Activated CD8-positive, alpha-beta memory T cell treated with anti-CD3 and anti-CD28 coated beads for 36 hours (primary cell): ENCODE measurements at places on chromosomes 16 and 17. TPM values are rescaled to one million over a fixed set of nuclear protein-coding genes. Genes with fewer than 3 reads are reported as not detected.

Gene TMEM170A
- 38.0 TPM for total RNA-seq

Gene ACSM2A
- total RNA-seq = not detected

Gene HS3ST3A1
- not detected for total RNA-seq

Gene SLC39A11
- 17.2 TPM for total RNA-seq

Gene LIMD2
- total RNA-seq = 180 TPM

Gene EVI2A
- total RNA-seq = 37.7 TPM

Gene KRTAP9-8
- not detected for total RNA-seq

Gene ITGA2B
- 0.23 TPM for total RNA-seq

Gene JPH3
- not detected for total RNA-seq

Gene CCL5
- total RNA-seq = 455 TPM

Gene GGT6
- not detected for total RNA-seq

Gene ADAD2
- total RNA-seq = not detected

Gene MEIOB
- total RNA-seq = not detected

Gene TP53TG3D
- total RNA-seq = 0.17 TPM

Gene ARHGAP27
- total RNA-seq = 35.9 TPM

Gene PRAC2
- not detected for total RNA-seq

Gene BEAN1
- not detected for total RNA-seq

Gene TBC1D3
- not detected for total RNA-seq

Gene USP6
- 0.04 TPM for total RNA-seq

Gene CBFB
- total RNA-seq = 140 TPM

Gene ZDHHC1
- total RNA-seq = 1.0 TPM

Gene GNAO1
- 4.9 TPM for total RNA-seq

Gene CD19
- not detected for total RNA-seq

Gene CLEC3A
- total RNA-seq = not detected

Gene SLC6A2
- not detected for total RNA-seq

Gene C1QTNF1
- 0.08 TPM for total RNA-seq

Gene HOXB7
- total RNA-seq = 0.59 TPM

Gene SCIMP
- 0.23 TPM for total RNA-seq

Gene MAP3K14
- 51.6 TPM for total RNA-seq

Gene CDC42EP4
- total RNA-seq = 0.34 TPM

Gene MYL11
- 1.6 TPM for total RNA-seq

Gene KCNH6
- not detected for total RNA-seq

Gene BIRC5
- total RNA-seq = 75.6 TPM

Gene PLA2G10
- total RNA-seq = not detected

Gene ARL5C
- not detected for total RNA-seq

Gene PRM1
- total RNA-seq = not detected

Gene MPV17L
- 0.15 TPM for total RNA-seq

Gene CCL4
- 2,431 TPM for total RNA-seq

Gene SYT17
- total RNA-seq = not detected

Gene ATP2A1
- total RNA-seq = 1.7 TPM

Gene MT3
- 2.6 TPM for total RNA-seq

Gene VTN
- 0.13 TPM for total RNA-seq

Gene KRTAP4-5
- total RNA-seq = not detected

Gene CDK5R1
- 9.8 TPM for total RNA-seq

Gene SLC12A3
- total RNA-seq = not detected

Gene CACNG4
- total RNA-seq = not detected

Gene SDR42E1
- 11.2 TPM for total RNA-seq

Gene PRAC1
- not detected for total RNA-seq

Gene TEKT5
- total RNA-seq = not detected

Gene CRYBA1
- total RNA-seq = not detected

Gene SKAP1
- total RNA-seq = 53.2 TPM

Gene GPR142
- not detected for total RNA-seq
